GM13976 (cell line): ENCODE measurements at places on chromosomes 16 and 17.

GRCh38 chr16:75402159-75402820 lies 31.0 kb downstream of the CFDP1 start:
- no peak for DNase-seq

- peak; percentile 27 for DNase-seq
These were observed 9.4 kb upstream of the TOM1L1 start for GRCh38 chr17:54891176-54891821.

DNA sequence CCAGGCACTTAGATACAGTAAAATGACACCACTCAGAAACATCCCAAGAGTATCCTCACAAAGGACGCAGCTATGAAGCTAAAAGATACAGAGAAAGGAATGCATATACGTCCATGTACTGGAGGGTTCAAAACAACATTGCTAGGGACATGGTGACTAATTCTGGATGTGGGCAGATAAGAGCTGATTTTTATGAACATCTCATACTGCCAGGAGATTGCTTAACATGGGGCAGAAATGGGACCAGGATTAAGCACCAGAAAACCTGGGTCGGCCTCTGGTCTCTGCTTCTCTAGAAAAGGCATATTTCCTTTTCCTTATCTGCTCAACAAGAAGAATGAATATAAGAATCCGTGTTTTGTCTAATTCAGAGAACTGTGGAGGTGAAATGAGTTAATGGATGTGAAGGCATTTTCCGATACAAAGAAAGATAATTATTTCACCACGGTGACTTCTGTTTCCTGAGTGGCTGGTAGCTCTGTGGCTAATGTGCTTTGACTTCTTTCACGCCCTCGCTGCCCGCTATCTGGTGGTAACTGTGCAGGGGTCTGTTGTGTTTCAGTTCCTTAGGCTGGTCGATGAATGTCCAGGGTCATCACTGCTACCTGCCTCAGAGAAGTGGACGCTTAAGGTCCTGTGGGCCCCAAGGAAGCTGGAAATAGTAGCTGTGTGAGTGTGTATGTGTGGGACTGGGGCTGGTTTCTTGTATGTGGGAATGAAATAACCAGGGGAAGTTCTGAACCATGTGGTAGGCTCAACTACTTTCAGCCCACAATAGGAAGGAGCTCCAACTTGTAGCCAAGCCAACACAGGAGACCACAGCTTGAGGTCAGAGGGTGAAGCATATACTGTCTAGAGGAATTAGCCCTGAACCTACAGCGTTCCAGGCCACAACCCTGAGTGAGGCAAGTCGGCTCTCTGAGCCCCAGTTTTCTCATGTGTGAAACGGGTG lies 15.8 kb upstream of the CCL5 start:
- DNase-seq = peak; percentile 59

- peak; percentile 36 for DNase-seq
These were observed 43.5 kb downstream of the REXO5 start for GRCh38 chr16:20849589-20850390.

GRCh38 chr16:72673118-72673517 lies 374.8 kb downstream of the ZFHX3 start:
- no peak for DNase-seq

DNA sequence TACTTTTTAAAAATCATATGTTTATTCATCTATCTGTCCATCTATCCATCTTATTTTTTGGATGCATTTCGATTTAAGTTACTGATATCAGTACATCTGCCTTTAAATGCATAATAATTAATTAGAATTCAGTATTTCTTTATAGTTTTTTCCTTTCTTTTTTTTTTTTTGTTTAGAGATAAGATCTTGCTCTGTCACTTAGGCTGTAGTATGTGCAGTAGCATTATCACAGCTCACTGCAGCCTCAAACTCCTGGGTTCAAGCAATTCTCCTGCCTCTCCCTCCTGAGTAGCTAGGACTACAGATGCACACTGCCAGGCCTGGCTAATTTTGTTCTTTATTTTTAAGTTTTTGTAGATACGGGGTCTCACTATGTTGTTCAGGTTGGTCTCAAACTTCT lies 133.4 kb downstream of the SSH2 start:
- DNase-seq = no peak

DNA sequence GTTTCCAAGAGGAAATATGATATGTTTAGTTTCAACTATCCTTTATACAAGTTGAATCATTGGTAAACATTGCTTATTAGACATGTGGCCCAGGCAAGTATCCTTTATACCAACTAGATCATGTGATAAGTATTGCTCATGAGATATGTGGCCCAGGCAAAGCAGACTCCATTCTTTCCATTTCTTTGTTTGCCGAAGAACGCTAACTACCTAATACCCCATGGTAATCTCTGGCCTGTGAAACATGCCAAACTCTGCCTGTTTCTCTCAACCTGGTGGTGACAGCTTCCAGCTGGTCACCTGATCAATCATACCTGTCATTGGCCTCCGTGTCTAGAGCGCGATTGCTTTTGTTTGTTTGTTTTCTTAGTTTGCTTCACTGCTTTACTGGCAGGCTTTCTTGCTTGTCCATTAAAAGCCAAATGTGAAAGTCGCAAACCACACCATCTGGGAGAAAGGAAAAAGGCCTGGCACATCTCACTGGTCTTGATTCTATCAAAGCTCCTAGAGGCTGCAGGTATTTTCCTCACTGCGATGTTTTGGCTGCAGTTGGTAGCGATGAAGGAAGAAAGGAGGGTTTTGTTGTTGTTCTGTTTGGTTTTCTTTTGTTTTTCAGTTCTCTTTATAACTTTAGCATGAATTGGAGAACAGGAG lies 686.2 kb downstream of the KCNJ2 start:
- DNase-seq = no peak

DNA sequence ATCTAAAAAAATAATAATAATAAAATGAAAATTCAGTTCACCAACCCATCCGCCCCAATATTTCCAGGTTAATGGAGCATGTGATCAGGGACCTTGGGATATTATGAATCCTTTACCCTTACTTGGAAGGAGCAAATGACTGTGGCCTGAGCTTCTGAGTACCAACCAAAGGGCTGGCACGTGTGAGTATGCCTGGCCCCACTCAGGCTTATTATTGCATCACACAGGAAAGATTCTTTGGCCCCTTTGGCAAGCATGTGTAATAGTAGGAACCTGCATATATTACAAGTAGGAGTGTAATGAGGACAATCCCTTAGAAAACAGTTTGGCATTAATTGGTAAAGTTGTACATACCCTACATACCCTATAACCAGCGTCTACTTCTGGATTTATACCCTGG lies 7.2 kb upstream of the C17orf78 start:
- DNase-seq = no peak

GRCh38 chr17:76866203-76866602 lies 2.0 kb upstream of the MGAT5B start:
- no peak for DNase-seq

DNA sequence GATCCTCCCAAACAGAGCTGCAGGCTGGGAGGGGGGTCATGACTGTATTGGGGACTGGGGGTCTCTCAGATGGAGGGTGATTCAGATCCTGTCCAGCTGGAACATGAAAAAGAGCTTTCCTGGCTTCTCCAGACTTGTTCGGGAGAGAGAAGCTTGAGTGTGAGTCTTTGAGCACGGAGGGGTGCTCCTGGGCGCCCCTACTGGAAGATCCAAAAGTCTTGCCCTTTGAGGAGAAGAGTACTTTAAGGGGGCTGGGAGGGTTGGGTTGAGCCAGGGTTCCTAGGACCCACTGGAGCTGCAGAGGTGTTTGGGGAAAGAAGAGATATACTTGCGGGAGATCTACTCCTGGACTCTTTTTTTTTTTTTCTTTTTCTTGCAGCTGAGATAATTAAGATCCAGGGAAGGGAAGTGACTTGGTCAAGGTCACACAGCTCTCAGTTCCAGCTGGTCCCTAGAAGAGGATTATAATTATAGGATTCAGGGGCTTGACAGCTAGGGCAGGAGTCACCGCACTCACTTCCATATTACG lies 8.4 kb downstream of the RARA start:
- DNase-seq = peak; percentile 72

GRCh38 chr17:51597345-51597744 lies 337.0 kb downstream of the UTP18 start:
- no peak for DNase-seq

DNA sequence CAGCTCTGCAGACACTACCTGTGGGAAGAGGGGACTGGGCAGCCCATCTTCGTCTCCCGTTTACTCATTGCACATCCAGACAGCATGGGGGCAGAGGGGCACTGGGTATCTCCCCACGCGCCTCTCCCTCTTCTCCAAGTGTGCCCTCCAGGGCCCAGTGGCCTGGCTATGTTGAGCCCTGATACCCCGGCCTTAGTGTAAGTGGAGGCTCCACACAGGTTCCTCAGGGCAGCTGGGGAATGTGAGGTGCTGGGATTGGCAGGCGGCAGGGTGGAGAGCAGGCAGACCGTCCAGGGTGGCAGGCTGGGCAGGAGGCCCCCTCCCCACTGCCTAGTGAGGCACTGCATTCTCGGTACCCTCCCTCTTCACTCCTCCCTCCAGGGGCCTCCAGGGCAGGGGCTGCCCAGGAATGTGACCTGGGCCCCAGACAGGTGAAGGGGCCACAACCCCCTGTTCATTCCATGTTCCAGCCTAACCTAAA lies 13.2 kb upstream of the NAGLU start:
- DNase-seq = no peak

- peak; percentile 18 for DNase-seq
These were observed 306.3 kb downstream of the SOX9 start for GRCh38 chr17:72426948-72427760.

- no peak for DNase-seq
These were observed 831 bp downstream of the RPL13 start for GRCh38 chr16:89561142-89561883.

GRCh38 chr16:14497245-14498082 lies 132.6 kb downstream of the PARN start:
- DNase-seq = no peak

DNA sequence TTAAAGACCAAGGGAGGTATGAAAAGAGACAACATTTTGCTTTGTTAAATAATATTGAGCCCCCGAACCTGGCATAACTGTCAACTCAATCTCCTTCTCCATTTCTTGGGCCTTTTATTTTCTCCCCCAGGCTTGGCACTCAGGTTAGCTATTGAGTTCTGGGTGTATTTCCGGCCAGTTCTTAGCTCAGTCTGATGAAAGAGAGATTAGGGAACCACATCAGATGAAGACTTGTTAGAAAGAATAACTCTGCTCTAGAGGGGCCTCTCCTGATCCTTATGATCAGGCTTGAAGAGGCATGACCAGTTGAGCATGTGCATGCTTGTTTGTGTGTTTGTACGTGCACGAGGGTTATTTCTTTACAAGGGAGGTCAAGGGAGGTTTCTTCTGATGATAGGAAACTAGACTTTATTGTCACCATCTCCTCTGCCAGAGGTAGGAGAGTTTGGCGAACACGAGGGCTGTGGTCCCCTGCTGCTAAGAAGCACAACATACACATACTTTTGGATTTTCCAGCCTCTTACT lies 29.2 kb upstream of the HS3ST2 start:
- no peak for DNase-seq

DNA sequence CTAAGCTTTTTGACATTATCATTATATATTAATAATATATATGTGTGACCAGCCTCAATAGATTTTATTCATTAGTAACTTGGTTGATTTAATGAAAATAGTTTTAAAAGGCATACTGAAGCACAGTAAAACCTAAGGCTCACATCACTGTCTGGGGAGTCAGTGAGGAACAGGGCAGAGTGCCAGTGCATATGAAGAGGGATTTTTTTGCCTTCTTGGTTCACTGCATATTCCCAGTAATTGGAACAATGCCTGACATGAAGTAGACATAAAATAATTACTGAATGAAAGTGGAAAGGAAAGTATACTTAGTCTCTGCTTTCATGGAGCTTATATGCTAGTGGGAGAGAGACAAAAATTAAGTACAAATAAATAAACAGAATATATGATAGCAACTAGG lies 81.1 kb downstream of the FTO start:
- DNase-seq = no peak

- no peak for DNase-seq
These were observed 59.0 kb upstream of the RPH3AL start for GRCh38 chr17:411421-412120.

DNA sequence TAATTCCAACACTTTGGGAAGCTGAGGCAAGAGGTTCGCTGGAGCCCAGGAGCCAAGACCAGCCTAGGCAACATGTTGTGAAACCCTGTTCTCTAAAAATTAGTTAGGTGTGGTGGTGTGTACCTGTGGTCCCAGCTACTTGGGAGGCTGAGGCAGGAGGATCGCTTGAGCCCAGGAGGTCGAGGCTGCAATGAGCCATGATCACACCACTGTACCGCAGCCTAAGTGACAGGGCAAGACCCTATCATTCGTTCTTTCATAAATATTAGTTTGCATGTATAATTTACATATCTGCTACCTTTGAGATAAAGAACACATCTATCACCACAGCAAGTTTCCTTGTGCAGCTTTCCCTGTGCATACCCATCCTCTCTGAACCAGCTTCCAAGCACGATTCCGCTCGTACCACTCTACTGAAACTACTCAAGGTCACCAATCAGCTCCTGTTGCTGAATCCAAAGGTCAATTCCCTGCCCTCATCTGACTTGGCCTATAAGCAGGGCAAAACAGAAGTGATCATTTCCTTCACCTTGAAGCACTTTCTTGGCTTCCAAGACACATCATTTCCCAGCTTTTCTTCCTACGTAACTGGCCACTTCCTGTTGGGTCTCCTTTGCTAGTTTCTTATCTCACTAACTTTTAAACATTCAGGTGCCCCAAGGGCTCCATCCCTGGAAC lies 49.1 kb downstream of the GRB2 start:
- DNase-seq = no peak

GRCh38 chr17:38703742-38704605 lies 1.1 kb upstream of the MLLT6 start:
- peak; percentile 86 for DNase-seq
